ENCODE measurements at places on chromosomes 11 and 22. TPM values are rescaled to one million over a fixed set of nuclear protein-coding genes. Genes with fewer than 3 reads are reported as not detected.

The FOLH1 gene
- not detected for total RNA-seq

The APOC3 gene
- total RNA-seq, result not detected

The OR52E4 gene
- total RNA-seq, result not detected

The KRTAP5-8 gene
- not detected for total RNA-seq

The KRTAP5-7 gene
- total RNA-seq, result not detected

The SLC22A9 gene
- not detected for total RNA-seq

The NLRP6 gene
- total RNA-seq, result 0.08 TPM
